ENCODE measurements at places on chromosomes 2 and 18.

- DNase-seq = no peak
- peaks cover 14% of the 10 kb centered on the region for H3K36me3 ChIP-seq
- H3K4me1 ChIP-seq = peaks cover 23% of the 10 kb centered on the region
- no peak overlapping the region for H3K27ac ChIP-seq
These were observed 49.6 kb downstream of the ARHGAP25 start for GRCh38 chr2:68784188-68784587.

GRCh38 chr2:183078163-183078463 is 434 bp upstream of the DUSP19 start:
- peak overlapping the region; percentile 96 for H3K4me3 ChIP-seq
- no peaks in the 10 kb centered on the region for H3K27me3 ChIP-seq
- peak overlapping the region; percentile 92 for H3K27ac ChIP-seq
- peaks cover 14% of the 10 kb centered on the region for H3K4me1 ChIP-seq
- DNase-seq = no peak

- H3K4me1 ChIP-seq = no peaks in the 10 kb centered on the region
- DNase-seq = no peak
- H3K27me3 ChIP-seq = no peaks in the 10 kb centered on the region
- no peaks in the 10 kb centered on the region for H3K36me3 ChIP-seq
- H3K4me3 ChIP-seq = peak overlapping the region; percentile 31
- H3K27ac ChIP-seq = no peak overlapping the region
These were observed 93.3 kb downstream of the CTAGE1 start for GRCh38 chr18:22324191-22325131.

- H3K27ac ChIP-seq = no peak overlapping the region
- H3K27me3 ChIP-seq = no peaks in the 10 kb centered on the region
- no peaks in the 10 kb centered on the region for H3K36me3 ChIP-seq
- no peak for DNase-seq
These were observed 36.8 kb downstream of the STON1 start for GRCh38 chr2:48566592-48567310.

DNA sequence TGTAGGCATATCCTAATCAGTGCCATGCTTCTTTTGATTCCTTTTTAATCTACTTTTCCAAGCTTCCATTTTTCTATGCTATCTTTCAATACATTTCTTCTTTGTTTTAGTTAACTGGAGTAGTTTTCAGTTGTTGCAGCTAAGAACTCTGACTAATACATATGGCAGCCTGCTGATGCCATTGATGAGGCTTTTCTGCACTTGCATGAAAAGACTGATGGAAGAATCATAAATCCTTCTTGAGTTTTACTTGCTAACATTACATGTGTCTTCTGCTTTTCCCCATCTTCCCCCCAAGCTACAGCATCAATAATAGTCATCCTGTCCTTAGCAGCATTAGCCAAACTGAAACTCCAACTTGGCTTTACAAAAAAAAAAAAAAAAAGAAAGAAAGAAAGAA is 203.3 kb downstream of the LRP1B start:
- H3K4me1 ChIP-seq = no peaks in the 10 kb centered on the region
- H3K4me3 ChIP-seq = no peak overlapping the region
- H3K36me3 ChIP-seq = no peaks in the 10 kb centered on the region

DNA sequence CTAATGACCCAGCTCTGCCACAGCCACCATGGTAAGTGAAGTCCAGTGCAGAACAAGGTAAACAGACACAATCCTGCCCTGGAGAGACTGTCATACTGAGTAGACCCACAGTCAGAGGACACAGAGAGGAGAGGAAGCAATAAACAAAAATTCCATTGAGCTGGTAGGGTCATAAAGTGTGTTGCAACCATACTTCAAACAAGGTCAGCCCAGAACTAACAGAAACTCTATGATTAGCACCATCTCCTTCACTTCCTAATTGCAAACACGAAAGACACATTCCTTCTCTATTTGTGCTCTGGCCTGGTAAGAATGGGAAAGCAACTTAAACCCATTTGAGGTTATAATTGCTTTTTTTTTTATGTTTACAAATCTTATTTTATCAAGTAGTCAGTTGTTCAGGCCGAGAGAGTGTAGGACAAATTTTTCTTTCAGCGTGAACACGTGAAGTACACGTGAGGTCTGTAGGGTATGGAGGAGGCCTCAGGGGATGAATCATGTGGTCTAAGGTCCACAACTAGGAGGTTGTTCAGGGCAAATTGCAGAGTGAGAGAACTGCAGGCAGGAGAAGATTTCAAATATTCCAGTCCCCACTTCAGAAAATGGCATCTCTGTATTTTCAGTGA is 71.4 kb upstream of the GLS start:
- no peak overlapping the region for H3K4me3 ChIP-seq
- H3K27ac ChIP-seq = no peak overlapping the region
- peaks cover 3% of the 10 kb centered on the region for H3K4me1 ChIP-seq
- H3K36me3 ChIP-seq = peaks cover 3% of the 10 kb centered on the region

- H3K27me3 ChIP-seq = peaks cover 5% of the 10 kb centered on the region
- no peaks in the 10 kb centered on the region for H3K36me3 ChIP-seq
- H3K4me1 ChIP-seq = no peaks in the 10 kb centered on the region
These were observed 93.9 kb upstream of the RPE start for GRCh38 chr2:209908511-209908910.

DNA sequence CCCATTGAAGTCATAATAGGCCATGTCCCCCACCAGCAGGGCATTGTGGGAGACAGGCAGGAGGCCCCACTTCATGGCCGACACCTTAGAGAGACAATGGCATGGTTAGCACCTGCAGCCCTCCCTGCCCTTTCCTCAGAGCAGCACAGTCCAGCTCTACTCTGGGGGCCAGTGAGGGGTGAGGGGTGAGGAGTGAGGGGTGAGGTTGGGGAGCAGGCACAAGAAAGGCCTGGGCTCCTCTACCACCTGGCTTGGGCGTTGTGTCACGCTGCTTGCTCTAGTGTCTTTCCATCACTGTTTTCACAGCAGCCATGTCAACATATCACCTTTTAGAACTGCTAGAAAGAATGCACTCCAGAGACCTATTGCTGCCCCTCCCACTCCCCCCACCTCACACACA is 77.2 kb downstream of the ADD2 start:
- H3K4me3 ChIP-seq = no peak overlapping the region
- DNase-seq = no peak
- H3K36me3 ChIP-seq = peaks cover 2% of the 10 kb centered on the region
- H3K27ac ChIP-seq = no peak overlapping the region
- peaks cover 7% of the 10 kb centered on the region for H3K4me1 ChIP-seq
- H3K27me3 ChIP-seq = peaks cover 58% of the 10 kb centered on the region

DNA sequence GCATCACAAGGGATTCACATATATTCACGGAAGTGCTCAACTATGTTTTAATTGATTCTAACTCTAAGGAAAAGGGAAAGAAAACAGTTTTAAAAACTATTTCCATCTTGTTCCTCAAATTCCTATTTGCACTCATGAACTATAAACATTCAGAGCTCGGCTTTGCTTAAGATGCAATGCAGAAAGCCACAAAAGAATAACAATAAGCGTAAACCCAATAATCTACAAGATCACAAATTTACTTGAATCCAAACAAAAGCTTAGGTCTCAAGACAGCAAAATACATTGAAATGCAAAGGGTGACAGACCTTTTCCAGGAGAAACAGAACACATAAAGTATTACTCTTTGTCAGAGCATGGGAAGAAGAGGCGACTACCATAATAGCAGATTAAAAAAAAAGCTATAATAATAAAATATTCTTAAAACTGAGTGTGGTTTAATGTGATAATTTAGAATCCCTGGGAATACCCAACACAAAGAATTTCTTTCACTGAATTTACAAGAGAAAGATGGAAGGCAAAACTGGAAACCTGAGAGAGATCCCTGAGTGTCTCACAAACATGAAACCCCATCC is 1094.9 kb downstream of the LRP1B start:
- H3K27ac ChIP-seq = no peak overlapping the region
- H3K36me3 ChIP-seq = no peaks in the 10 kb centered on the region
- H3K4me3 ChIP-seq = no peak overlapping the region
- H3K27me3 ChIP-seq = no peaks in the 10 kb centered on the region

DNA sequence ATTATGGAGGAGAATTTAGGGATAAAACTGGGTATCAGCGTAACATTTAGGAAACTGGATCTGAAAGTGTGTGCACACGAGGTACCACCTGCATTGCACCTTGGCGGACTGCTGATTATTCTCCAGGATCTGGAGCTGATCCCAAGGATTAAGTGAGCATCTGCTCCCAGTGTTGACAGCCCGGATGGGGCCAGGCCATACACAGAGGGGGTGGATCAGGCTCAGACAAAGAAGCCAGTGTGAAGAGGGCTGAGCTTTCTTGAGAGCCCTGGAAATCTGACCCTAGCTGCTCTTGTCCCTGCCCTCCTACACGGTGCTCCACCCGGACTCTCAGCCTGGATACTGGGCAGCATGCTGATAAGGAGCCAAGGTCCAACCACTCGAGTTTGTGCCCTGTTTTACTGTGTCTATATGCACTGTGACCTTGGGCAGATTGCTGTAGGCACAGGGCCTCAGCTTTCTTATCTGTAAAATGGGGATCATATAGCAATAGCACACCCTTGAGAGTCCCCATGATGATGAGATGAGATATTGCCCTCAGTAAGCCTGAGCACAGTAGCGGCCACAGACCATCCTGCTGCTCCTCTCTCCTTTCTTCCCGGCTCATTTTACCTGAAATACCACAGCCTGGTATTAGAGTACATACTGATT is 396.8 kb upstream of the CELF4 start:
- no peaks in the 10 kb centered on the region for H3K27me3 ChIP-seq
- no peak overlapping the region for H3K4me3 ChIP-seq

GRCh38 chr2:157557770-157558169 is 70.9 kb downstream of the ACVR1C start:
- peaks cover 2% of the 10 kb centered on the region for H3K36me3 ChIP-seq
- DNase-seq = no peak
- no peaks in the 10 kb centered on the region for H3K27me3 ChIP-seq
- H3K27ac ChIP-seq = no peak overlapping the region
- peaks cover 9% of the 10 kb centered on the region for H3K4me1 ChIP-seq

- DNase-seq = no peak
- no peak overlapping the region for H3K4me3 ChIP-seq
- H3K4me1 ChIP-seq = peaks cover 6% of the 10 kb centered on the region
- no peaks in the 10 kb centered on the region for H3K27me3 ChIP-seq
These were observed 25.7 kb downstream of the TUBB6 start for GRCh38 chr18:12333506-12334290.

GRCh38 chr2:235406430-235406829 is 87.4 kb upstream of the AGAP1 start:
- H3K4me1 ChIP-seq = no peaks in the 10 kb centered on the region
- peaks cover 3% of the 10 kb centered on the region for H3K36me3 ChIP-seq
- H3K27ac ChIP-seq = no peak overlapping the region
- H3K27me3 ChIP-seq = peaks cover 22% of the 10 kb centered on the region

- H3K4me1 ChIP-seq = no peaks in the 10 kb centered on the region
- no peaks in the 10 kb centered on the region for H3K27me3 ChIP-seq
- H3K27ac ChIP-seq = no peak overlapping the region
- no peak for DNase-seq
These were observed 565.7 kb downstream of the SLC4A3 start for GRCh38 chr2:220192994-220193753.

GRCh38 chr18:27614951-27615844 is 430.1 kb upstream of the CHST9 start:
- no peaks in the 10 kb centered on the region for H3K4me1 ChIP-seq
- no peaks in the 10 kb centered on the region for H3K36me3 ChIP-seq
- DNase-seq = no peak
- H3K4me3 ChIP-seq = no peak overlapping the region
- H3K27ac ChIP-seq = no peak overlapping the region

DNA sequence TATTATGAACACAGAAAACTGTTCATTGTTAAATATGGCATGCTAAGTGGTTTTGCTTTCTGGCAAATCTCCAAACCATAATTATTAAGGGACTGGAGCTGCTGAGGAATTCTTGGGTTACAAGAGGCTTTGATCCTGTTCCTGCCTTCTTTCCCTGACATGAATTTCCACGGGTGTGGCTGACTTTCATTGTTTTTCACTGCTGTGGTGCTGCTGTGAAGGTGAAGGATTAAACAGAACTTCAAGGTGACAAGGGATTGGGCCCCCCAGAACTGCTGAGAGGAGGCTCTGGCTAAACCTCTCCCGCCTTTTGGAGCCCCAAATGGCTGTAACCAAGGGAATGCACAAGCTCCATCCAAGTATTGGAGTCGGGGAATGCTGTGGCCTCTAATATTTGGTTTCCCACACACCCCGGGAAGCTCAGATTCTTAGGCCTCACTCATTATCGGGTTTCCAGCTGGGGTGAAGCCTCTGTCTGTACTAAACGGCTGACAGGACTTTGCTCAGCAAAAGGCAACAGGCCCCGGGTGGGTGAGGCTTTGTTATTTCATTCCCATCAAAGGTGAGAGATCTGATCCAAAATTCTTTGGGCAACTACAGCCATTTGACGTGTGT is 29.0 kb upstream of the ZFP36L2 start:
- DNase-seq = no peak
- no peak overlapping the region for H3K27ac ChIP-seq
- no peaks in the 10 kb centered on the region for H3K4me1 ChIP-seq
- no peaks in the 10 kb centered on the region for H3K27me3 ChIP-seq
- H3K4me3 ChIP-seq = no peak overlapping the region

DNA sequence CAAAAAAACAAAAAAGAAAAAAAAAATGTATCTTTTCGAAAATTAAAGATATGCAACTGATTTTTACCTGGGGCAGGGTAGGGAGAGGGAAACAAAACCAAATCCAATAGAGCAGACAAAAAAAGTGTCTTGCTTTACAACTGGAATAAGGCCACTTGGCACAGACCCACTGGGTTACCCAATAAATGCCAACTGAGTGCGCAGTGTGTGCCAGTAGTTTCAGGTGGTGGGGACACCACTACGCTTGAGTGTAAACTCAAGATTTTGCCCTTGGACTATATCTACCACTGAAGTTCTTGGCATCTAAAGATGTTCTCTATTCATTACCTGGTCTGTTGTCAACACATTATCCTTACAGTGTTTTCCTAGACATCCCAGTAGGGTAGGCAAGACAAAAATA is 16.3 kb downstream of the VPS4B start:
- no peak for DNase-seq
- H3K36me3 ChIP-seq = peaks cover 2% of the 10 kb centered on the region
- H3K27ac ChIP-seq = peak overlapping the region; percentile 57
- no peaks in the 10 kb centered on the region for H3K27me3 ChIP-seq
- peaks cover 29% of the 10 kb centered on the region for H3K4me1 ChIP-seq

DNA sequence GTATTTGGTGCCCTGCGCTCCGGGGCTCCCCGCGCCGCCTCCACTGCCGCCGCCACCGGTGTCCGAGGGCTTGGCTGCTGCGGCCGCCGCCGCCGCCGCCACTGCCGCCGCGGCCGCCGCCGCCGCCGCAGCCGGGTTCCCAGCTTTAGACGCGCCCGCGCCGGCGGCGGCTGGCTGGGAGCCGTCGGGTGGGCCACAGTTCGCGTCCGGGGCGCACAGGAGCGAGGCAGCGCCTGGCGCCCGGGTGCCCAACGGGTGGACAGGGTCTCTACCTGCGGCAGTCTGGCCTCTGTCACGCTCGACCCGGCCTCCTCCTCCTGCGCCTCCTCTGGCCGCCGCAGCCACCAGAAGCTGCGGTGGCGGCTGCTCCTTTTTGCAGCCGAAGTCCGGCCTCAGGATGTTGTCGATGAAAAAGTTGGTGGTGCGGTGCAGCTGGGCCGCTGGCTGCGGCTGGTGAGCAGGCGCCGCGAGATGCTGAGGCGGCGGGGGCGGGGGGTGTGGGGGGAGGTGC is 951 bp downstream of the EN1 start:
- H3K27ac ChIP-seq = peak overlapping the region; percentile 54
- DNase-seq = no peak
- no peak overlapping the region for H3K4me3 ChIP-seq

Data from T-helper 17 cell (primary cell).